ENCODE measurements at places on chromosomes 16 and 17.

DNA sequence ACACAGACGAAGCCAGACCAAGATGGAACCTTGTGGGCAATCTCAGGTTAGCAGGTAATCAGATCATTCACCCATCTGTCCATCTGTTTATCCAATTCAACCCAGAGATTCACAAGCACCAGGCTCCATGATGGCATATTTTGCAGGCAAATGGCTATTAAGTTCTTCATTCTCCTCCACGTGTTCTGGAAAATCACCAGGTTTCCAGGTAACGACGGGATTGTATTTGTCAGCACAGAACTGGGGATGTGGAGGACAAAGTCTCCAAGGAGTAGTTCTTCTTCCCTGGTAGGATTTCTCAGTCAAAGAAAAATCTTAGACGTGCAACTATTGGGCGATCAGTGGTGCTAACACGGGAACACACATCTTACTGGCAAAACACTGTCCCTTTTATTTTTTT lies 368.8 kb downstream of the SLC39A11 start:
- no peak for DNase-seq

DNA sequence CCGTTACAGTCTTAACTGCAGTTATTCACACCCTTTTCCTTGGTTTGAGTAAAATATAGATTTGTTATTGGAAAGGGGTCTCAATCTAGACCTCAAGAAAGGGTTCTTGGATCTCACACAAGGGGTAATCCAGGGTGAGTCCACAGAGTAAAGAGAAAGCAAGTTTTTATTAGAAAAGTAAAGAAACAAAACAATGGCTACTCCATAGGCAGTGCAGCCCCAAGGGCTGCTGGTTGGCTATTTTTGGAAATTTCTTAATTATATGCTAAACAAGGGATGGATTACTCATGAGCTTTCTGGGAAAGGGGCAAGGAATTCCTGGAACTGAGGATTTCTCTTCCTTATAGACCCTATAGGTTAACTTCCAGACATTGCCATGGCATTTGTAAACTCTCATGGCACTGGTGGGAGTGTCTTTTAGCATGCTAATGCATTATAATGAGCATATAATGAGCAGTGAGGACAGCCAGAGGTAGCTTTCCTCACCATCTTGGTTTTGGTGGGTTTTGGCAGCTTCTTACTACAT lies 24.5 kb upstream of the MILR1 start:
- no peak for DNase-seq

- DNase-seq = no peak
Measured at GRCh38 chr16:47861999-47862398, 293.8 kb downstream of the ABCC12 start.

GRCh38 chr17:73855720-73856333 lies 211.6 kb upstream of the SDK2 start:
- DNase-seq = no peak

Data from CD4-positive, alpha-beta T cell (primary cell).